ENCODE measurements at places on chromosomes 12 and 14. TPM values are rescaled to one million over a fixed set of nuclear protein-coding genes. Genes with fewer than 3 reads are reported as not detected.

The GLIPR1L1 gene
- not detected for total RNA-seq

The CFAP251 gene
- 6.9 TPM for total RNA-seq

The CLEC2A gene
- not detected for total RNA-seq

DNA sequence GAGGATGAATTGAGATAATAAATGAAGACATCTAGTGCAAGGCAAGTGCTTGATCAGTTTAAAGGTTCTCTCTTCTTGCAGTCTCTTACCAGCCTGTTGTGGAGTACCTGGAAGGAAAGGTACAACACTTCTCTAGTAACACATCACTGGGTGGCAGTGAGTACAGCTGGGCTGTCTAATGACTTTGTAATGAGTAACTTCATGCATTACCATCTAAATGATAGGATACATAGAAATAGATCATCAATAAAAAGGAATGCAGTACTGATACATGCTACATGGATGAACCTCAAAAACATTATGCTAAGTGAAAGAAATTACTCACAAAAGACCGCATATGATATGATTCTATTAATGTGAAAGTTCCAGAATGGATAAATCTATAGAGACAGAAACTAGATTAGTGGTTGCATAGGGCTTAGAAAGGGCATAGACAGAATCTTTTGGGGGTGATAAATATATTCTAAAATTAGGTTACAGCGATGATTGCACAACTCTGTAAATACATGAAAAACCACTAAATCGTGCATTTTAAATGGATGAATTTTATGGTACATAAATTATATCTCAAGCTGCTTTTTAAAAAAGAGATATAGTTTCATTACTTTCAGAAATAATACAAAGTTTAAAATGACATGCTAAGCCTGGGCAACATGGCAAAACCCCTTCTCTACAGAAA lies 224.4 kb downstream of the CHST11 start:
- no peak for DNase-seq
- H3K36me3 ChIP-seq, result no peaks in the 10 kb centered on the region
- no peak overlapping the region for H3K27ac ChIP-seq
- peaks cover 15% of the 10 kb centered on the region for H3K4me1 ChIP-seq

DNA sequence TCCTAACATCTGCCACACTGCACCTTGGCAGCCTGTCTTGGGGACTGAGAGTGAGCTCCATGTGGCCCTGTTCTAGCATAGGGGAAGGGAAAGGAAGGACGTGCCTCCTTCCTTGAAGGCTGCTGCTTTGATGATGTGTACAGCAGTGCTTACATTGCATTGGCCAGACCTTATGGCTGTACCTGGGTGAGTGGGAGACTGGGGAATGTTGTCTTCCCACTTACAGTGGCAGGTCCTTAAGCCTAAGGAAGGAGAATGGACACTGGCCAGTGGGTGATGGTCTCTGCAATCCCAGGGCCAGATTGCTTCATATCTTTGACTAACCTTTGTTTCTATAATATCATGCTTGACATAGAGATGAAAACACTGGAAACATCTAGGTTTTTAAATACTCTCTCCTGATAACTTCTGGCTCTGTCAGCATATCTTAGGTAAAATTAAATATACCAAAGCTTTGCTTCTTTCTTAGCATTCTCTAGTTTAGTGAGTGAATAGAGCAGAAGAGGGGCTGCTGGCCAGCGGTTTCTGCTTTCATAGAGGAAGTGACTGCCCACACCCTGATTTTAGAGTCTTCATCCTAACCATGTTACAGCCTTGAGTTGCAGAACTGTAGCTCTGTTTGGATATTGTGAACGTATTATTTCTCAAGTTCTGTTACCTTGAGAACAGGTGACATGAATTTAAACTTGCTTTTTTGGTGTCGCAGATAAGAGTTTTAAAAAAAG lies 27.2 kb downstream of the KLC1 start:
- no peaks in the 10 kb centered on the region for H3K27me3 ChIP-seq
- no peak for DNase-seq
- peaks cover 55% of the 10 kb centered on the region for H3K36me3 ChIP-seq
- peaks cover 28% of the 10 kb centered on the region for H3K4me1 ChIP-seq
- no peak overlapping the region for H3K27ac ChIP-seq

The IL22 gene
- not detected for total RNA-seq

DNA sequence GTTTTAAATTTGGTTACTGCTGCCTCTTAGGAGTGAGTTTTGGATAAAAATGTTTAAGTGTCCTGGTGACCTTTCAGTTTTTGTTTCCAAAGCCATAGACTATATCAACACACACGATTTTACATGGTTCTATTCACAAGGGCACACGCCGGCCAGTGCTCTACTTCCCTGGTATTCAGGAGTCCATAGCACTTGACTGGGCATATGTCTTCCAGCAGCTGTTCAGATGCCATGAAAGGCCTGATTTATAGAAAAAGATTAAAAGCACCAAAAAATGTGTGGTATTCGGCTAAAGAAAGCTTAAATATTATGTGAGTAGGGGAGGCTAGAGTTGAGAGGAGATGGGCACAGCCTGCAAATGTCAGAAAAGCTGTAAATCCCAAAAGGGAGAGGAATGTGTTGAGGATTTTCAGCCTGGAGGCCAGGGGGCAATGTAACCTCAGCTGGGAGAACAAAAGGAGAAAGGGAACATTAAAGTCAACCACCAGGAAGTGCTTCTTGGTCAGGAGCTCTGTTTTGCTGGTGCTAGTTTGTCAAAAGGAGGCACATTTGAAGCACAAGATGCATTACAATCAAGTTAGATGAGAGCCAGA lies 478.4 kb downstream of the RAD51B start:
- no peaks in the 10 kb centered on the region for H3K4me1 ChIP-seq
- H3K36me3 ChIP-seq, result no peaks in the 10 kb centered on the region
- no peak overlapping the region for H3K4me3 ChIP-seq
- DNase-seq, result no peak

DNA sequence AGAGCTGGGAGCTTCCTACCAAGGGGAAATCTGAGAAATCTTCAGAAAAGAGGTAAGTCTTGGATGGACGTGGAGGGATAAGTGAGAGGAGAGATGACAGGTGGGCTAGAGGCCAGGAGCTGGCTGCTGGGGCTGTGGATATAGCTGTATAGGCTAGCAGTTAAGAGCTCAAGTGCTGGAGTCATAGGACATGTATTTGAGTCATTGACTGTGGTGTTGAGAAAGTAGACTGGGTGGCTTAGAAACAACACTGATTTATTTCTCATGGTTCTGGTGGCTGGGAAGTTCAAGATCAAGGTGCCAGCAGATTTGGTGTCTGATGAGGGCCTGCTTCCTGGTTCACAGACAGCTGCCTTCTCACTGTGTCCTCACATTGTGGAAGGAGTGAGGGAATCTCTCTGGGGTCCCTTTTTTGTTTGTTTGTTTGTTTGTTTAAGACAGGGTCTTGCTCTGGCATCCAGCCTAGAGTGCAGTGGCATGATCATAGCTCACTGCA lies 151.1 kb upstream of the FUT8 start:
- no peaks in the 10 kb centered on the region for H3K27me3 ChIP-seq
- DNase-seq, result no peak
- H3K27ac ChIP-seq, result no peak overlapping the region
- H3K4me1 ChIP-seq, result no peaks in the 10 kb centered on the region
- no peaks in the 10 kb centered on the region for H3K36me3 ChIP-seq

GRCh38 chr12:12396694-12397093 lies 39.8 kb downstream of the BORCS5 start:
- no peaks in the 10 kb centered on the region for H3K36me3 ChIP-seq
- peak overlapping the region; percentile 69 for H3K27ac ChIP-seq
- no peaks in the 10 kb centered on the region for H3K27me3 ChIP-seq
- H3K4me1 ChIP-seq, result peaks cover 15% of the 10 kb centered on the region
- H3K4me3 ChIP-seq, result no peak overlapping the region

The CCDC198 gene
- total RNA-seq, result not detected

GRCh38 chr14:64870160-64870559 lies 9.5 kb downstream of the SPTB start:
- no peak overlapping the region for H3K4me3 ChIP-seq
- DNase-seq, result no peak
- H3K27me3 ChIP-seq, result no peaks in the 10 kb centered on the region
